Activated T-cell treated with anti-CD3 and anti-CD28 coated beads, Interleukin-2, amount 50 U/mL, for 24 hours (primary cell): ENCODE measurements at places on chromosomes 2 and 18.

DNA sequence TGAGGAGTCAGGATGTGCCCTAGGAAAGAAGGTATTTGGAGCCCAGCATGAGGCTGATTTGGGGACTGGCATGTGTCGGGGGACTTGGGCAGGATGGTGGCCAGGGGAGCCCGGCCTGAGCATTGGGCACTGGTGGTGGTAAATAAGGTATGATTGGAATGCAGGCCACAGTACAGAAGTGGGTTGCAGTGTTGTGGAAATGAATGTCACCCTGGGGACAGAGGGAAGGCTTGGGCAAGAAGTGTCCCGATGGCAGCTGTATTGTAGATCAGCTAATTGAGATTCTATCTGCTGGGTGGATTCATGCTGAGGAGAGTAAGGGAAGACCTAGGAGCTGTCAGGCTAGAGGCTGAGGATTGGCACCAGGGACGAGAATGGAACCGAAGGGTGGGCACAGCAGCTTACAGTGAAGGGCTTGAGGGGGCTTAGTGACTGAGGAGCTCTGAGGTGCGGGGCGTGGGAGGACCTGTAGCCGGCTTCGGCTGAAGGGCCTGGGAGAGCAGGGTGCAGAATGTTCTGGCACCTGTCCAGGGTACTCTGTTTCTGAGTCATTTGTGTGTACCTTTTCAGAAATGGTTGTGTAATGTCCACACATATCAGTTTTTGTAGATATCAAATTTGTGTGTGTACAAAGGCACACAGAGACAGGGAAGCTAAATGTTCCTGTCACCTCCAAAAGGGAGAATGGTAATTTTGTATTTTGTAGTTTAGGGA is 170.2 kb downstream of the PRKCE start:
- DNase-seq, result no peak

DNA sequence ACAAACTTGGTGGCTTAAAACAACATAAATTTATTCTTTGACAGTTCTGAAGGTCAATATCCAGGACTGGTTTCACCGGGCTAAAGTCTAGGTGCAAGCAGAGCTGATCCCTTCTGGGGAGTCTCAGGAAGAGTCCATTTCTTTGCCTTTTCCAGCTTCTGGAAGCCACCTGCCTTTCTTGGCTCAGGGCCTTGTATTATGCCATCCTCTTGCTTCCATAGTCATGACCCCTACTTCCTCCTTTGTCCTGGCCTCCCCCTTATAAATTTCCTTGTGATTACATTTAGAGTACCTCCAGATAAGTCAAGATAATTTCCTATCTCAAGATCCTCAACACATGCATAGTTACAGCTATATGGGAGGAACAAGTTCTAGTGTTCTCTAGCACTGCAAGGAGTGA is 1089.5 kb downstream of the LRP1B start:
- DNase-seq, result no peak

- no peak for DNase-seq
These were observed 40.8 kb upstream of the SPAG16 start for GRCh38 chr2:213243189-213244044.

GRCh38 chr2:236404346-236404745 is 140.1 kb upstream of the ASB18 start:
- DNase-seq, result no peak

DNA sequence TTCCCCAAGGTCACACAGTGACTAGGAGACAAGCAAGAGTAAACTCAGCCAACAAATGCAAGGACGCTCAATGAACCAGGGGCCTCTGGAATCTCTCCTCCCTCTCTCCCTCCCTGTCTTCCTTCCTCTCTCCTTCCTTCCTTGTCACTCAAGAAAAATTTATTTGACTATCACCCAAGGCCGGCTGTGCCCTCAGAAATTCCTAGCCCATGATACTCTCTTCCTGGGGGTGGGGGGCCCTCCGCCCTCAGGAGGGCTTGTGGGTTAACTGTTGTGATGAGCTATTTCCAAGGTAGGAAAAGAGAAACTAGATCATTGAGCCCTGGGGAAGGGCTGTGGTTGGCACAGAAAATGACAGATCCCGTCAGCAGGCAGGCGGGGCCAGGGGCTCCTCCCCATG is 21.7 kb downstream of the INHBB start:
- no peak for DNase-seq
